SHP77 treated with DMSO at 0.1 percent for 48 hours (cell line): ENCODE measurements at places on chromosomes 16 and 17.
A peak's percentile ranks its signal among the peaks of the same experiment; 100 is the strongest.

DNA sequence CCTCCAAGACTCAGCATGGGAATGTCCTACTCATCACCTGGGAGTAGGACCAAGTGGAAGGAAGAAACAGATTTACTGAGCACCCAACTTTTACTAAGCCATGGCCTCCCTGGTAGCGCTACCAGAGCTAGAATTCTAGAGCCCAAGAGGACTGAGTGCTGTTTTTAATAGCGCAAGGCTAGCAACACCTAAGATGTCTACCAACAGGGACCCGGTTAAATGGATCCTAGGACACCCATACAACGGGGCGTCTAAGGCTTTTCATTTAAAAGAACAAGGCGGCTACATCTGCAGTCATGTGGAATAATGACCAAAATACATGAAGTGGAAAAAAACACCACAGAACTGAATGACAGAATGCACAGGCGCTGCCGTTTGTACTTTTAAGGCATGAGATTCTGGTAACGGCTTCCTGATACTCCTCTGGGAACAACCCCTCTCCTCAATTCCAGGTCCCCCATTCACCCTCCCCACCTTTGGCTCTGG lies 5.1 kb downstream of the GGA2 start:
- no peak for DNase-seq

GRCh38 chr16:27355610-27356009 lies 41.8 kb downstream of the IL4R start:
- DNase-seq = no peak

GRCh38 chr17:62587554-62587953 lies 39.9 kb upstream of the MRC2 start:
- DNase-seq = no peak

DNA sequence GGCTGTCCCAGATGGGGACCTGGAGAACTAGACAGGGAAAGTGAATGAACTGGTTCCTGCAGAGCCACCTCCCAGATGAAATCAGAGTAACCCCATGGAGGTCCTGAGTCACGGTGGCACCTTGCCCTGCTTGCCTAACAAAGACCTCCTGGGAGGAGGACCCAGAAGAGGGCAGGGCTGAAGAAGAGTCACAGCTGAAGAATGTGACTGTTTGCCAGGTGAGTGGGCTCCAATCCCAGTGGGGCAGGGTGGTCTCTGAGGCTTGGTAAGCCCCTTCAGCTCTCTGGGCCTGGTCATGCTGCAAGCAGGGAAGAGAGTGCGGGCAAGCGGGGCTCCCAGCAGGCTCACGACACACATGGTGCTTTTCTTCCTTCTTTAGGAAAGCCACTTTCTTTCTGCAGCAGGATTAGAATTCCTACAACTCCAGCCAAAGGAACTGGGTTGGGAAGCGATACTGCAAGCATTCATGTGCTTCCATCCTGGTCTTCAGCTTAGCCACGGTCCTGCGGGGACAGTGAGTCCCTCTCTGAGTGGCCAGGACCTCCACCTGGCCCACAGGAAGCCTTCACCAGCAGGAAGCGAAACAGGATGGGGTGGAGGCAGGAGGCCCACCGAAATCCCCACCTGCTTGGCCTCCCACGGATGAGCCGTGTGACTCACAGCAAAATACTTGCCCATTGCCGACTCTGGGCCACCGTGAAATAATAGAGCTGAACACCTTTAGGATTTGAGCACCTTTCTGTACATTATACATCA lies 4.3 kb downstream of the C16orf74 start:
- no peak for DNase-seq

DNA sequence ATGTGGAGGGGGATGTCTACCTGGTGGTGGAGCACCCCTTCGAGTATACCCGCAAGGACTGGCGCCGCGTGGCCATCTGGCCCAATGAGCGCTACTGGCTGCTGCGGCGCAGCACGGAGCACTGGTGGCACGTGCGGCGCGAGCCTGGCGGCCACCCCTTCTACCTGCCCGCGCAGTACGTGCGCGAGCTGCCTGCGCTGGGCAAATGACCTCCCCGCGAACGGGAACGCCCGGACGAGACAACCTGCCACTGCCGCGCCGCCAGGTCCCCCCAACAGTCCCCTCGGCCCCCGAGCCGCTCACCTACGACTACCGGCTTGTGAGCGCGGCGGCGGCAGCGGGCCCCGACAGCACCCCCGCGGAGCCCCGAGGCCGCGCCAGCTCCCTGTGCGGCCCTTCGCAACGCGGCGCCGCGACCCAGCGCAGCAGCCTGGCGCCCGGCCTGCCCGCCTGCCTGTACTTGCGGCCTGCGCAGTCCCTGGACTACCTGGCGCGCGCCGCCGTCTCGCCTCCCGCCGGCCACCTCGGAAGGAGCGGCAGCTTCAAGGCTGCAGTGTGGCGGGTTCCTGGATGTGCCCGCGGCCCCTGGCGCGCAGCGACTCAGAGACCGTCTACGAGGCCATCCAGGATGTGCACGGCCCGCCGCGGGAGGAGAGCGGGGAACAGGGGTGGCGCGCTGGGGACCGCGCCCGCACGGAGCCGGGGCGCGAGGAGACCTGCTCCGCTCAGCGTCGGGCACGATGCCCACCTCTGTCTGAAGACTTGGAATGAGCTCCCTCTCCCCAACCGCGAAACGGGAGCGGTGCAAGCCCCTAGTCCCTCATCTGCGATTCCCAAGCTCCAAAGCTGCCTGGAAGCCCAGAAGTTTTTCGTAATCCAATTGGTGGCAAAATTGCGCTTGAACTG lies 48.7 kb upstream of the AMZ2 start:
- no peak for DNase-seq

DNA sequence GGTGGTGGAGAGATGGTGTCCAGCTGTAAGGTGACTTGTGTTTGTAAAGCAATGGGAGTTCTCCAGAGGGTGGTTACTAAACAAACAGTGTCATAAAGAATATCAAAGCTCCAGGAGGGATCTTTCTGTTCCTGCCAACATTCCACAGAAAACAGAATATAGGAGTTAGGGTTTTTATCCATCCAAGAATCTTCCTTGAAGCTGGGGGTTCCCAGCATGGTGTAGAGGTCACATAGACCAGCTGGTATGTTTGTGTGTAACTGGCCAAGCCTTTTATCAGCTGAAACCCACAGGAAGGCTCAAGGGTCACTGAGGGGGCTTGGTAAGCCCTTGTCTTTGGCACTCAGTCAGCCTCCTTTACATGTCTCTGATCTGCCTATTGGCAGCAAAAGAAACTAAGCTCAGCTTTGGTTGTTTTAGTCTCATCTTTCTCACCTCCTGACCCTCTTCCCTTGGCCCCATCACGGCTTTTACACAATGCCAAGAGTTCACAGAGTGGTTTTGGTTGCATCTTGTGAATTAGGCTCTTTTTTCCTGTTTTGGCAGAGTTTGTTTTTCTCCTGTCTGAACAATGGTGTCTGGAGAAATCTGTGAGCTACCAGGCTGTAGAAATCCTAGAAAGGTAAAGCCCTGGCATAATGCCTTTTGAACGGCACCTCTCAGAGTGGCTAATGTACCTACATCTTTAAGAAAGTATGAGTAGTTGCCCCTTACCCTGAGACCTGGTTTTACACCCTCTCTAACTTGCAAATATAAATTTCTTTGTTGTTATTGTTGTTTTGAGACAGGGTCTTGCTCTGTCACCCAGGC lies 4.6 kb downstream of the CNTD1 start:
- no peak for DNase-seq

GRCh38 chr16:11232852-11233726 lies 22.9 kb downstream of the SOCS1 start:
- no peak for DNase-seq

DNA sequence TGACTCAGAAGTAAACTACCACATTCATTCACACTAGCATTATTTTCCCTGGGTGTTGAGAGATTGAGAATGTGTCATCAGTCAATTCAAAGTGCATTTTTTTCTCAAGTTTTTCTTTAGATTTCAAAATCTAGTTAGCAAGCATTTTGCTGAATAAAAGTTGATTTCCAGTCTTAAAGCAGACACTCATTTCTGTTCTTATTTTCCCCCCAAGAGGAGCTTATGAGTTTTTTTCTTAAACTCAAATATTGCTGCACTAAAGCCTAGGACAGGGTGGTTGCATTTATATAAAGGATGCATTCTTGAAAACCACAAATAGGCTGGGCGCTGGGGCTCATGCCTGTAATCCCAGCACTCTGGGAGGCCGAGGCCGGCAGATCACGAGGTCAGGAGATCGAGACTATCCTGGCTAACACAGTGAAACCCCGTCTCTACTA lies 15.3 kb downstream of the CDH3 start:
- no peak for DNase-seq

DNA sequence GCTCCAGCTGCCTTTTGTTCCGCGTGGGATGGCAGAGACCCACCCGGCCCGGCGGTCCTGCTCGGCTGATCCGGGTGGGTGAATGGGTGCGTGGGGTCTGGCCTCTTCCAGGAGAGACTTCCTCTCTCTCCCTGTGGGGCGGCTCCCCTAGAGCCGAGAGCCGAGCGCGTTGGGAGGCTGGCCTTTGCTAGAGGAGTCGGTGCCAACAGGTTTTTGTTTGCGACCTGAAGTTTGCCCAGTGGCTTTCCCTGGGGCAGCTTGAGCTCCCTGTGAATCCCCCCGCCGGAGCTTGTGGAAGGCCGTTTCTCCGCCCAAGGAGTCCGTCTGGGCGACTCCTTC lies 970 bp downstream of the EPN2 start:
- no peak for DNase-seq

DNA sequence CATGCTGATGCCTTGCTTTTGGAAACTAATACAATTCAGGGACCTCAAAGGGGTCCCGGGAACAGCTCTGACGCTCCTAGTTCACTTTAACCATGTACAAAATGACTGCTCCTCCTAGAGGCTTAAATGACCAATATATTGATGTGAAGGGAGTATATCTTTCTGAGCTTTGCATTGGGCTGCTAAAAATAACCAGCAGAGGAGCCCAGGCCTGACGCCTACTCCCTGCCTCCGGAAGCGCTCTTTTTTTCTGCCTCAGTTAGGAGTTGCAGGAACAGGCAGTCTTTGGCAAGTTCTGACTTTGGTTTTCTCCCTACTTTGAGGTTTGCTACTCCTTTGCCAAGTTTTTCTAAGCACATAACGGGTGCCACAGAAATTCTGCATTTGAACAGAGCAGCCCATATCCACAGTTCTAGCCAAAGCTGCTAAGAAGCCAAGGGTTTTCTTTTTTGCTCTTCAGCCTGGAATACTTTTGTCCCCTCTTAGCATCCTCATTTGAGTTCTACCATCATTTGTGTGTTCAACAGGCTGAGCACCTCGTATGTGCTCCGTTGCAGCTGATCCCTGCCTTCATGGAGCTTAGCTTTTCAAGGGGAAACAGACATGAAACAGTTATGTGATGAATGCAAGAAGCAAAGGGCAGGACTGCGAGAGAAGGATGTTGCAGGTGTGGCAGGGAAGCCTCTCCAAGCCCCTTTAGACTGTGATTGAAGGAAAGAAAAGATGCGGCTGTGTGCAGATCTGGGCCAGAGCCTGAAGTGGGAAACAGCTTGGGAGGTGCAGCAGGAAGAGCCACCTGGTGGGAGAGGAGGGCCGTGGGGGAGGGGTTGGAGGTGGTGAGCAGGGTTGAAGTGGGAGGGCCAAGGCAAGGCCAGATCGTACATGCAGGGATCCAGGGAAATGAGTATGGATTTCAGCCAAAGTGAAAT lies 2.8 kb upstream of the NAGPA start:
- DNase-seq = no peak

DNA sequence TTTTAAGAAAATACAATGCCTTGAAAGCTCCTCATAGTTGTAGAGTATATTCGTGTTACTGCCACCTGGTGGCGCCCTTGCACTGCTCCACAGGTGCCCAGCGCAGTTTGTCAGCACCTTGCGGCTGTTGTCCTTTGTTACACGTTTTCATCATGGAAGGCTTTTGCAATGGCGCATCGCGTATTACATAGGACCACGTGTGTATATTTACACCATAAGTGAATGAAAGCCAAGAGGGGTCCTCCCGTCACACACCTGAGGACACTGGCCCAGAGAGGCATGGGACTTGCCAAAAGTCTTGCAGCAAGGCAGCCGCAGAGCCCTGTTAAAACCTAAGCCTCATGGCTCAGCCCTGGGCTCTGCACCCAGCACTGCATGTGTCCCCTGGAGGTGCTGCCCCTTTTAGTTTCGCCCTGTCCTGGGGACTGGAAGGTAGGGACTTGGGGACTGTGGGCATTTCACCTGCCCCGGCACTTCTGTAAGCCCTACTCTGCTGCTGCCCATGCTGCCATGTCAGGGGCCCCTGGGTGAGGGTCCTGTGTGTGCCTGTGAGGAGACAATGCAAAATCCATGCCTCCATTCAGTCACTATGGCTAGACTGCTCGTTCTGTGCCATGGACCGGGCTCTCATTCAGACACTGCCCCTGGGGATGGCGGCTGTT lies 24.3 kb downstream of the POLR3E start:
- peak; percentile 40 for DNase-seq

DNA sequence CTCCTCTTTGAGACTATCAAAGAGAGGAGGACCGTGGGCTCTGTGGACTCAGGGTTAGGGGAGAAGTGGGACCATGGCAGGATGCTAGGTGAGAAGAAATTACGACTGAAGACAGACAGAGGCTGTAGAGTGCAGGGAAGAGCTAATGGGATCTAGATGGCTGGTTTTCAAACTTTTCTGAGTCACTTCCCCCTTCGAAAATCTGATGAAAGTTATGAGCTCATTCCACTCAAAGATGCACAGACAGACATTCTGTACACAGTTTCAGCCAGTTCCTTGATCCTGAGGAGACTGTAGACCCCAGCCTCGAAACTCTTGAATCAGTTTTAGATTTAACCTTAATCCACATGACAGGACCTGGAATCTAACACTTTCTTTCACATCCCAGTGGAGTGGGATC lies 40.7 kb downstream of the RGS9 start:
- no peak for DNase-seq

- peak; percentile 29 for DNase-seq
Measured at GRCh38 chr17:36629252-36629847, 28.0 kb downstream of the MRM1 start.

- no peak for DNase-seq
Measured at GRCh38 chr16:49602201-49602975, 228.8 kb downstream of the C16orf78 start.

DNA sequence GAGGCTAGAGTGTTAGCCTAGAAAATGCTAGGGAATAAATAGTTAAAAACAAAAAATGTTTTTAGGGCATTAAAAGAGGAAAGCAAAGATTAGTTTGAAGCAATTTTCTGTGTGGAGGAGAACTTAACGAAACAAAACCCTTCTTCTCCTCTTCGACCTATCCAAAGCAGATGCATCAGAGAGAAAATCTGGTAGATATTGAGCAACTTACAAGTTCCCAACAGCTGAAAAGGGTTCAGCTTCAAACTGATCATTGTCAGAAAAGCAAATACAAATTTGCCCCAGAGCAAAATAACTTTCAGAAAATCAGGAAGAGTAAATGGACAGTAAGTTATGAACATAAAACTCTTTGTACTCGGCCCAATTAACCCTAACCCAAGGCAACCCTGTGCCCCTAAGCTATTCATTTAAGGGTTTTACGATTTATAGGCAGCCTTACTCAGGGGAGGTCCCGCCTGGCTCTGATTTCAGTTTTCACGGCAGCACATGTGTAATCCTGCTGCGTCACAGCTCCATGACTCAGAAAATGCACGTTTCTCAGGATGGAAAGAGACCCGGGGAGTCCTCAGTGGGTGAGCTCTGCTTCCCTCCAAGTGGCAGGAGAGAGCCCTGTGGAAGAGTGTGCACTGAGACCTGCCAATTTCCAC lies 405.7 kb upstream of the SALL1 start:
- DNase-seq = no peak
